Activated CD4-positive, alpha-beta T cell treated with anti-CD3 and anti-CD28 coated beads, Interleukin-2, amount 50 U/mL, for 24 hours (primary cell): ENCODE measurements at places on chromosomes 12 and 14.
A peak's percentile ranks its signal among the peaks of the same experiment; 100 is the strongest.

DNA sequence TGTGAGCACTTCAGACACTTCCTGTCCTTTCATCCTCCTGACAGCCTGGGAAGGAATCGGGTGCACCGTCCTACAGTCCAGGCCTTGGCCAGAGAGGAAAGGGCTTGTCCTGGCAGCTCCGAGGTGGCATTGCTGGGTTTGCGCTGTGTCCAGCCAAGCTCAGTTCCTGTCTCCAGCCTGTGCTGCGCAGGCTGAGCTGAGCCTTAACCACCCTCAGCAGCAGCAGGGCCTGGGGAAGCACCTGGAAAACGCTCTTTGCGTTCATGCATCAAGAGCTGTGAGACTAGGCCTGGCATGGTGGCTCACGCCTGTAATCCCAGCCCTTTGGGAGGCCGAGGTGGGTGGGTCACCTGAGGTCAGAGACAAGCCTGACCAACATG is 33.7 kb upstream of the EML1 start:
- no peak for DNase-seq

GRCh38 chr14:75322746-75323145 is 44.1 kb downstream of the FOS start:
- DNase-seq = no peak

GRCh38 chr12:86249276-86249675 is 6.9 kb downstream of the MGAT4C start:
- DNase-seq = no peak

DNA sequence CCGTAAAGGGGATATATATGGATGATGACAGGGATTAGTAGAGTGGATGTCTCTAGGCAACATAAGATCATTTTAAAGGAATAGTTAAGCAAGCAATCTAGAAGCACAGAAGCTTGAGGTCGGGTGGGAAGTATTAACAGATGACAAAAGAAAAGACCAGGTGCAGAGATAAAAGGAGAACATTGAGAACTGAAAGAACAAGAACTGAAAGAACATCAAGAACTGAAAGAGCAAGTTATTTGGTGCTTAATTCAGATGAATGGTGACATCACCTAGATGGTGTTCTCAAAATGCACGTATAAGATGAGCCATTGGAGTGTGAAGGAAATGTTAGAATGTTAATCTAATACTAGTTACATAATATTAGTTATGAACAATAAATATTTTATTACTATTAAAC is 224.0 kb upstream of the PDE3A start:
- no peak for DNase-seq

DNA sequence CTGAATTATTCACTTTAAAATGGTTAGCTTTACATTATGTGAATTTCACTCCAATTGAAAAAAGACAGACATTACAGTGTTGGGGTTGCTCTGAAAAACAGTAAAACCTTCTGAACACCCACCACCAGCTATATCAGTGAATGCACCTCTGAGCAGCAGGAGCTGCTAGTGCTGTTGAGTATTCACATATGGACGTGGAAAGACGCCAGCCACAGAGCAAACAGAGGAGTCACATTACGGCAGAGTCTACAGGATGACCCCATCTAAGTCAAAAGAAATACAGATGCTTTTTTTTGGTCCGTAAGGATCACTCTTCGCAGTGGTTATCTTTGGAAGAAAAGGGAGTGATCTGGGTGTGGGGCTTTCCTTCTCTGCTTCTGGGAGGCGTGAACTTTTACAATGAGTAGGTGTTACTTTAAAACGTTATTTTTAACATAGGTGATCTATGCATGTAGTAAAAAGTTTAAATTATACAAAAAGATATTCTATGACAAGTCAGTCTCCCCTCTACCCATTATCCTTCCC is 4.5 kb downstream of the HVCN1 start:
- no peak for DNase-seq

GRCh38 chr14:60819575-60819974 is 85.0 kb downstream of the MNAT1 start:
- no peak for DNase-seq

GRCh38 chr12:66662179-66662578 is 16.7 kb downstream of the GRIP1 start:
- DNase-seq = no peak

GRCh38 chr14:50082308-50082742 is 34.0 kb downstream of the VCPKMT start:
- DNase-seq = no peak

GRCh38 chr12:46898152-46898931 is 72.5 kb upstream of the SLC38A4 start:
- no peak for DNase-seq

DNA sequence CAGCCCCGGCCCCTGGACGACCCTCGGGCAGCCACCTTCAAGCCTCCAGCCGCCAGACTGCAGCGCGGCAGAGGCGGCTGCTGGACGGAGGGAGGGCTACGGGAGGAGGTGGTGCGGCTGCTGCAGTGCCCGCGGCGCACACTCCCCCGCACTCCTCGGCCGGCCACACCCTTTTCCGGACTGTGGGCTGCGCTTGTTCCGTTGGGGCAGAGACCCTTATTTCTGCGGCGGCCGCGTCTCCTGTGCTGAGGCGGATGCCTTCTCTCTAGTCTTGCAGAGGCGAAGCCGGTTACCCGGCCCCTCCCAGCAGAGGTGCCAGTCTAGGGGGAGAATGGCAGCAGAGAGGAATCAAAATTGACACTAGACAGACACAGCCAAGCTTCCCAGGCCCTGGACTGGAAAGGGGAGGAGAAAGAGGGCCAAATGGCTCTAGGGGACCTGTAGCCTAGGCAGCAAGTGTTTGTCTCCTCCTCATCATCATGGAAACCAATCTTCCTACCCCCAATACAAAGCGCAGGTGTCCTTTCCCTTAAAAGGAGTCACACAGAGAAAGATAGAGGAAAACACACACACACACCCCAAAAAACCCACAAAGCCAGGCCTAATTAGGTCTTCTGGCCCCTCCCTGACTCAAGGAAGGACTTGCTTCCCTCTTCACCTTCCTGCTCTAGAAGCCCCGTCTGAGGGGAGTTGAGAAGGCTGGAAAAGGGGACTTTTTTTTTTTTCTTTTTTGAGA is 1.3 kb downstream of the ESYT1 start:
- peak; percentile 41 for DNase-seq

GRCh38 chr14:38286452-38286851 is 30.6 kb upstream of the CLEC14A start:
- DNase-seq = no peak

GRCh38 chr12:28110329-28110728 is 79.9 kb upstream of the CCDC91 start:
- no peak for DNase-seq

DNA sequence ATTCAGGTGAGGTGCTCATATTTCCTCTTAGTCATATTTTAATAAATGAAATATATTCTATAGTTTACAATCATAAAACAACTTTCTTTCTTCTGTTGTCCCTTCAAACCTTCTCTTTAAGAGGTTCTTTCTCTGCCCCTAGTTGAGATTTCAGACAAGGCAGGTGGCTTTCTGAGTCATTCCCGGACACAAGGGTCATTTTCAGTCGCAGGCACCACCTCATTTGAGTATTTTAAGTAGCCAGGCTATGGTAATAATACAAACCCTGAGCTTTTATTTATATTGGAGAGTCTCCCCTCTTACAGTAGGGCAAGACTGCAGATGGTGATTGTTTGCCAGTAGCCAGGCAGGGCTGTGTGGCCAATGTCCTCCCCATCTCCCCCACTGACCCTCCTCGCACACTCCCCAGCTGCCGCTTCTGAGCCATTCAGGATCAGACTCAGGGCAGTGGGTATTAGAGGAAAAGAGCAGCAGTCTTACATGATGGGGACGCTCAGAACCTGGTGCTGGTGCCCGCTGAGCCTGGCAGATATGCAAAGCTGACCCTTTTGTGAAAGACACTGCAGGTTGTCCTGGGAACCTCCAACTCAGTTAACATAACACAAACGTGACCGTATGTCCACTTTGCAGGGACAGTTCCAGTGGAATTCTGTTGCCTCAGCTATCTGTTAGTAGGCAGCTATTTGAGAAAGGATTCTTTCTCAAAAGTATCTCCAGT is 101.1 kb upstream of the BCL2L14 start:
- DNase-seq = no peak

DNA sequence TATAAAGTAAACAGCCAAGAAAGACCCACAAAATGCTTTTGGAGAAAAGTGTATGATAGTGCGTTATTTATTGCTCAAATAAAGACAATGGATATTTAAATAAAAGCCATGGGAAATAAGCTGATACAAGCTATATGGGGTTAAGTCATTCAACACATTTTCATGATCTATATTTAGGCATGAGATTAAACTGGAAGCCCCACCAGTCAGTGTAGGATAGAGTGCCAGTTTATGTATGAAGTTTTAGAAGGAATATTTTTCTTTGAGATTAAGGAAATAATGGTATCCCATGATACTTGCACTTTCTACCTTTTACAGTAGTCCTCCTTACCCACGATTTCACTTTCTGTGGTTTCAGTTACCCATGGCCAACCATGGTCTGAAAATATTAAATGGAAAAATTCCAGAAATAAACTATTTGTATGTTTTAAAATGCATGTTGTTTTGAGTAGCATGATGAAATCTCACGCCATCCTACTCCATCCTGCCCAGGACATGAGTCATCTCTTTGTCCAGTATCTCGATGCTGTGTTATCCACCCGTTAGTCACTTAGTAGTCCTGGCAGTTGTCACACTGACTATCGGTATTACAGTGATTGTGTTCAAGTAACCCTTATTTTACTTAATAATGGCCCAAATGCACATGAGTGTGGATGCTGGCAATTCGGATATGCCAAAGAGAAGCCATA is 22.3 kb downstream of the SYT1 start:
- no peak for DNase-seq

DNA sequence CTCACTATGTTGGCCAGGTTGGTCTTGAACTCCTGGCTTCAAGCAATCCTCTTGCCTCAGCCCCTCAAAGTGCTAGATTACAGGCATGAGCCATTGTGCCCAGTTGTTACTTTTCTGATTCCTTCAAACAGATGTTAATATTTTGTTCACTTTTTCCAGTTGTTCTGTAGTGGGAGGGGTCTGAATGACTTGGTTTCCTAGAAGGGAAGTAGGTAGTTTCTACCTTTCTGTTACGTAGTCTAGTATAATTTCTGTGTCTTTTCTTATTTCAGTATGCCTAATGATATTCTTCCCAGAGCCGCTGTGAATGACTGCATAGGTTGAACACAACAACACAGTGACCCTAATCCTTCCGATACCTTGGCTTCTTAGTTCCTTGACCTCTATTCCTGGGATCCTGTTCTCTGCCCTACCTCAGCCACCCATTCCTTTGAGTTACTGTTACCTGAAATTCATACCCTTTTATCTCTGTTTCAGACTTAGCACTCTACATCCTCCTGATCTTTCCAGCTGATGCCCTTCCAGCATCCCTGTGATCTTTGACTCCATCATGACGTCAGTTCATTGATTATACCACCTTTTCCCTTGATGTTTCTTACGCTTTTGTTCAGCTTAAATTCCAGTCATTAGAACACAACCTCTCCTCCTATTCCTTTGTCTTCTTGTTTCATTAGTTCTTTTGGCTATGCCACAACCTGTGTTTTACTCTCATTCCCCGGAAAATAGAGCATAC is 33.3 kb downstream of the RCOR1 start:
- no peak for DNase-seq

GRCh38 chr12:42145552-42146215 is 1.0 kb upstream of the GXYLT1 start:
- DNase-seq = no peak

DNA sequence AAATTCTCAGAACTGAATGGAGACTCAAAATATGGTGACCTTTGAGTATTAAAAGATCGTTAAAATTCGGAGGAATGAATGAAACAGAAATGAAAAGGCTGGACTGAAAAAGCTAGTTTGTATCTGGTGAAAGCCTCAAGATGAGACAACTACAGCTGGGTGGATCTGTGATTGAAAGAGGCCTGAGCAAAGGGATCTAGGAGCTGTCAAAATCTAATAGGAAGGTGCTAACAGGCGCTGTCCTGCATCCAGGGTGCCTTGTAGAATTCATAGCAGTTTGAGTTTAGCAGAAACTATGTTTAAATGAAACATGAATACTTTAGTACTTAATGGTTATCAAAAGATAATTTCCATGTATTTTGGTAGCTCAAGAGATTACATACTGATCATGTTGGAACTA is 2.3 kb downstream of the YY1 start:
- DNase-seq = no peak

DNA sequence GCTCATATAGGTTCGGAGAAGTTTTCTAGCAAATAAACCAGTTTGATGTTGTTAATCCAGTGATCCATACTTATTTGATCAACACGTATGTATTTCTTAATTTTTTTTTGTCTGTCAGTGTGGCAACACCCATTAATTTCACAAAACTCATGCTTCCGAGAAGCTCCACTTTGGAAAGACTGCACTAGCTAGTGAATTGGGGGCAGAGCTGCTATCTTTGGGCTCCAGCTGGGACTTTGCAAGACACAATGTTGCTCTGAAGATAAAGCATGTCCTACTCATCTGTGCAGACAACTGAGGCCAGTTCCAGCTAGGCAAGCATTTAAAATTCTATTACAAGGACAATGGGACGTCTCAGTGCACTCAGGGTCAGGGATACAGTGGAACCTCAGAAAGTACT is 298.4 kb downstream of the NUAK1 start:
- no peak for DNase-seq

DNA sequence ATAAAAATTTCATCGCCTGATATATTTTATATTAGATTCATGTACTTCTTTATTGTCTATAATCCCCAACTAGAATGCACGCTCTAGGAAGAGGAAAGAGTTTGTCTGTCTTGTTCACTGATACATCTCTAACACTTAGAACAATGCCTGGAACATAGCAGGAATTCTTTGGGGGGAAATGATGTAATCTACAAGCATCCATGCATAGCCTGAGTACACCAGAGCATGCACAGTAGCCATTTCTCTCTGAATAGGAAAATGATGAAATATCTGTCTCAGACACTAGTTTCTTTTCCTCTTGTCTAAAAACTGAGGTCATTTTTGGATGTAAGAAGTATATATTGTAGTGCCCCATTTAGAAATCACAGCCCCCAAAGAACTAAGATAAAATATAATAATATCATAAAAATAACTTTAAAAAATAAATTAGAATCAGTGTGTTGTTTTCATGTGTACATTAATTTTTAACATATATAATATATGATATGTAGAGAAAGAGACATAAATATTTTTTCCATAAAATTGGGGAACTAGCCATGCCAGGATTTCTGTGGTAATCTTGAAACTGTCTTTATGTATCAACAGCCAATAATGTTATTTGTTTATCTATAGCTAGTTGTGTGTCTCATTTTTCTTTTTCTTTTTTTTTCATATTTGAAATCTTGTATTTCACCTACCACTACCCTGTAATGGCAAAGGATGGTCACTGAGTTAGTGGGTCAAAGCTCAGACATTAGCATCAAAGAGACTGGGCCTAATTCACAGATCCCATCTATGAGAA is 155.6 kb upstream of the TMCC3 start:
- DNase-seq = no peak

DNA sequence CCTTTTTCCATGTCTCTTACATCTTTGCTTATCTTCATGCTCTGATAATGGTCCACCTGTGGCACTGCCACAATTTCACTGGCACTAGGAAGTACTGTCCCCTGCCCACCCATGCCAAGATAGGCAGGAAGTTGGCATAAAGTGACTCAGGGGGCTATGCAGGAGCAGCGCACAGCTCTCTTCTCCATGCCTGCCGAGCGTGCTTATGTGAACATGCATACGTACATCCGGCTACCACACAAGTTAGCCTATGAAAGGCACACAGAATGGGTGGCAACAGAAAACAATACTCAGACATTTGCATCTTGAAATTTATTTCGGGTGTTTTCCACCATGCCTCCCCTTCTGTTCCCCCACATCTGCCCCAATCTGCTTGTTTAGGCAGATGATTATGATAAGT is 174.4 kb upstream of the GZMB start:
- DNase-seq = no peak
